ENCODE measurements at places on chromosomes 7 and 10.

DNA sequence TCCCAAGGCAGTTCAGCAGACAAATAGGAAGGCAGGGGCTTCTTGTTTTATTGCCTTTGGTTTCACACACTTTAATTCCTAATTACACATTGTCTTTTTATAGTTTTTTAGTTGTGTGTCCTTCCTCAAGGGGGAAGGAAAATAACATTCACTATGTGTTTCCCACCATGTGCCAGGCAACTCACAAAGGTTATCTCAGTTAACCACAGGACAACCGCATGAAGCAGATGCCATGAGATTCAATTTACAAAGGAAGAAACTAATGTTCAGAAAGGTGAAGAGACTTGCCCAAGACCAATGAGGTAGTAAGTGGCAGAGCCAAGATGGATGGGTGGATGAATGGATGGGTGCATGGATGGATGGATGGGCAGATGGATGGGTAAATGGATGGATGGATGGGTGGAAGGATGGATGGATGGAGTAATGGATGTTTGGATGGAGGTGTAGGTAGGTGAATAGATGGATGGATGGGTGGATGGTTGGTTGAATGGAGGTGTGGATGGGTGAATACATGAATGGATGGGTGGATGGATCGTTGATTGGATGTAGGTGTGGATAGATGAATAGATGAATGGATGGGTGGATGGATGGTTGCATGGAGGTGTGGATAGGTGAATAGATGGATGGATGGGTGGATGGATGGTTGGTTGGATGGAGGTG lies 77.9 kb downstream of the ARHGAP22 start:
- DNase-seq = no peak

- no peak for DNase-seq
Observed at GRCh38 chr7:36216063-36216684, 63.1 kb downstream of the EEPD1 start.

DNA sequence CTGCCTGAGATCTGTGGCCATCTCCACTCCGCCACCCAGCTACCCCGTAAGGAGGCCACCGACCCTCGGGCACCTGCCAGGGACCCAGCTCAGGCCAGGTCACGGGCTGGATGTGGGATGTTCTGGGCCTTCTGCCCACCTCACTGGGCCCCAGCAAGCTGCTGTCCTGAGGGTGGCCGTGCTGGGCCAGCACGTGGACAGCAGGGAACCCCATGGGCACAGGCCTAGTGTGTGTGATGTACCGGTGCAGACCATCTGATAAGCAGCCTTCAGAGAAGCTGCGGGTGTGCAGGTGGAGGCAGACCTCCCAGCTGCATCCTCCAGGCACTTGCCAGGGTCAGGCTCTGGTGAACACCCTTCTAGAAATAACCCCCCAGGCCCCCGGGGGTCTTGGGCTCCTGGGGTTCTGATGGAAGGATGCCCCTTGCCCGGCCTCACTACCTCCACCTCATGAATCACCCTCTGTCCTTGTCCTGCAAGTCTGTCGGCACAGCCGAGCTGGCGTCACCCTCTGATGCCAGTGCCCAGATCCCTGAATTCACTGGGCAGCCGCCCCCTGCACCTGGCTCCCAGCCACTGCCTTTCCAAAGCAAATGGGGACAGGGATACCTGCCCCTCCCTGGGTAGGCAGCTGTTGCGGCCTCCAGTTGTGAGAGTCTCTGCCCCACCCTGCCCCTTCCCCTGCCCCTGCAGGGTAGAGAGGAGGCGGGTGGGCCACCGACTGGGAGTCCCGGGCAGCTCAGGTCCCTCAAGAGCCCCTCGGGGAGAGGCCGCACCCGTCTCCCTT lies 139.8 kb downstream of the FAM53B start:
- DNase-seq = no peak

DNA sequence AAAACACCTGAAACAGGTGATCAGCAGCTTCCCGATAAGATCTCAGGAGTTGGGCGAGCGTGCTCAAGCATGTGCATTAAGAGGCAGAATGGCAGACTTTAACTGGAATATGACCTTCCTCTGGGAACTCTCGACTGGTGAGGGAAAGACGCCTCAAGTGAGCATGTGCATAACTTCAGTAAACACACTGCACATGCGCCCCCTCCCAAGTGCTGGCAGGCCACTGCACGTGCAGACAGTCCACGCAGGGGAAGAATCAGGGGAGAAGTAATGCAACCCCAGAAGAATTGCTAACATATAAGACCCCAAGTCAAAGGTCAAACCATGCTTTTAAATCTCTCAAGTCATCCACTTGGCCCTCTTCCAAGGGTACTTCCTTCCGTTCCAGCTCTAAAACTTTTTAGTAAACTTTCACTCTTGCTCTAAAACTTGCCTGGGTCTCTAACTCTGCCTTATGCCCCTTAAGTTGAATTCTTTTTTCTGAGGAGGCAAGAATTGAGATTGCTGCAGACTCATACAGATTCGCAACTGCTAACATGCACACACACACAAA lies 541.0 kb downstream of the TNS3 start:
- DNase-seq = no peak
